ENCODE measurements at places on chromosomes 7 and 10. TPM values are rescaled to one million over a fixed set of nuclear protein-coding genes. Genes with fewer than 3 reads are reported as not detected.

The EFCAB10 gene
- 1.3 TPM for total RNA-seq

The FAM25G gene
- not detected for total RNA-seq

The SUMF2 gene
- 82.5 TPM for total RNA-seq

- H3K27me3 ChIP-seq = no peaks in the 10 kb centered on the region
- no peaks in the 10 kb centered on the region for H3K36me3 ChIP-seq
- H3K4me3 ChIP-seq = no peak overlapping the region
Observed at GRCh38 chr7:70570029-70570428, 561.9 kb upstream of the GALNT17 start.

GRCh38 chr7:7321681-7322080 lies 139.3 kb downstream of the C1GALT1 start:
- H3K27me3 ChIP-seq = no peaks in the 10 kb centered on the region
- H3K36me3 ChIP-seq = no peaks in the 10 kb centered on the region
- no peak overlapping the region for H3K4me3 ChIP-seq
- H3K27ac ChIP-seq = no peak overlapping the region
- no peak for DNase-seq

DNA sequence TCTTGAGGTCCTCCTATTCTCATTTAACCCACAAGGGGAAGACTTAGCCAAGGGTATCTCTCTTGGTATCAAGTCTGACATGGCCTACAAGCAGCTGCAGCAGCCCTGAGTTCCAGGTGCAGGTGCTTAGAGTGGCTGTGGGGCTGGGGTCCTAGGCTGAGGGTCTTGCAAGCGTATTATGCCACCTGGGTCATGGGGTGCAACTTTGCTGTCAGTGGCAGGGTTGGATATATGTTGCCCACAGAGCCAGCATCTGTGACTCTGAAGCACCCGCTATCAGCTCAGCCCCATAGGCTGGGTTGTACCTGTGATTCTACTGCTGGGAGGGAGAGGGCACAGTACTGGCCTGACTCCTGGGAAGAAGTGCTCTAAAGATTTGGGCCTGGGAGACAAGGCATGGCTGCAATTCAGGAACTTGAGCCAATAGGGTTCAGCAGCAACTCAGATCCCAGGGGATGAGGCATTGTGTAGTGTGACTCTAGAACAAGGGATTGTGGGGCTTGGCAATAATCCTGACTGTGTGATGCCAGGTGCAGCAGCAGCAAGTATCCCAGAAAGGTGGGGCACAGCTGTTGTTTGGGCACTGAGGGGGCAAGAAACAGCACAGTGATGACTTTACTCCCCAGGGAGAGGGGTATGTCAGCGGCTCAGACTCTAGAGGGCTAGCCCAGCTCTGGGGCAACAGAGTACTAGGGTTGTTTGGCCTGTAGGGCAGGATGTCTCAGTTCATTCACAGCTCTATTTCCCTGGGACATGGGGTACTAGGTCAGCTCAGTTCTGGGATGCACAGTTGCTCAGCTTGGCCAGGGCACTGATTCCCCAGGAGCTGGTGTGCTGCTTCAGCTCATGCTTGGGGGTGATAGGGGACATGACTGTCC lies 41.4 kb downstream of the NEURL1 start:
- peak; percentile 13 for DNase-seq
- H3K36me3 ChIP-seq = no peaks in the 10 kb centered on the region
- no peaks in the 10 kb centered on the region for H3K27me3 ChIP-seq
- H3K27ac ChIP-seq = no peak overlapping the region
- no peak overlapping the region for H3K4me3 ChIP-seq
- no peaks in the 10 kb centered on the region for H3K4me1 ChIP-seq

- DNase-seq = no peak
- H3K27ac ChIP-seq = no peak overlapping the region
- H3K27me3 ChIP-seq = no peaks in the 10 kb centered on the region
- no peaks in the 10 kb centered on the region for H3K4me1 ChIP-seq
Observed at GRCh38 chr10:5198386-5198785, 1.7 kb downstream of the AKR1C4 start.

GRCh38 chr7:153010416-153010815 lies 250.9 kb downstream of the ACTR3B start:
- no peak for DNase-seq
- H3K4me3 ChIP-seq = no peak overlapping the region
- H3K4me1 ChIP-seq = no peaks in the 10 kb centered on the region
- no peak overlapping the region for H3K27ac ChIP-seq

DNA sequence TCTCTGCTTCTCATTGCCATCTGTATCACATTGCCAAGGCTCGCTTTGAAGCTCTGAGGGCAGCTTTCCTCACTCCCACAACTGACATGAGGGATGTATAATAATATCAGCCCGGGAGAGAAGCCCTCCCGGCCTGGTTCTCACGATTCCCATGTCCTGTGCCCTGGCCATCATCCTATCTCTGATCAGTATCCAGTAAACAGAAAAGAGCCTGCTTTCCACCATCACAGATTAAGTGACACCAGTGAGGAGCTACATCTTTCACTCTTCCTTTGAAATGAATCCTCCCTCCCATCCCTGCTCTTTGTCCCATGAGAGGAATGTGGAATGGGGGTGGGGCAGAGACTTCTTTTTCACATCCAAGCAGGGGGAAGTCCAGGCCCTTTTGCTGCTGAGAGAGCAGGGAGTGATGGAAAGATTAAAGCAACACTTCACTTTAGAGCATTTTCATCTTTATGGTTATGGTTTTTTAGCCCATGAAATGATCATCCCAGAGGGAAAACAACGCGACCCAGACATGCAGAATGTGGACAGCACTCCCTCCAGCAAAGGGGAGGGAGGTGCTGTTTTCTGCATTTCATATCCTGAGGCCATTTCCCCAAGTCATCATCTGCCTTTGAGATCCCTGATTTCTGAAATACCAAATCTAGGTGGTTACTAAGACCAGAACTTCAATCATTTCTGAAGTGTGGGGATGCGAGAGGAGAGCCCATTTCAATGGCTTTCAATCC lies 84.6 kb upstream of the LYZL1 start:
- H3K4me1 ChIP-seq = peaks cover 10% of the 10 kb centered on the region
- no peaks in the 10 kb centered on the region for H3K27me3 ChIP-seq
- DNase-seq = peak; percentile 43
- H3K36me3 ChIP-seq = no peaks in the 10 kb centered on the region
- no peak overlapping the region for H3K4me3 ChIP-seq

DNA sequence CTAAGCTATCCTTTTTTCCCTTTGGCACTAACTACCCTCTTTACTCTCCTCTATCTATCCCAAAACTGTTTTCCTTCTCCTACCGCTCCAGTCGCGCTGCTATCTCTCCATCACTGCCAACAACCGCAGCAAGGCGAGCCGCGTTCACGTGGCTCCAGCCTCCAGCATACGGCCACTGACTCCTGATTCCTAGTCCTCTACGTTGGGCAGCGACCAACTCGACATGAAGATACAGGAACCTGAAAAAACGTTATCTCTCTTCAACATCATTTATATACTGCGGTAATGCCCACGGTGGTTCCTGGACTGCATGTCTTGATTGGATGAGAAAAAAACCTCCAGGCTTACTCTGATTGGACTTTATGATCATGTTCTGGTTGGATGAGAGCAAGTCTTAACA lies 129.5 kb downstream of the ZNF716 start:
- H3K4me1 ChIP-seq = no peaks in the 10 kb centered on the region
- no peak overlapping the region for H3K4me3 ChIP-seq
- DNase-seq = no peak
- peaks cover 17% of the 10 kb centered on the region for H3K36me3 ChIP-seq

DNA sequence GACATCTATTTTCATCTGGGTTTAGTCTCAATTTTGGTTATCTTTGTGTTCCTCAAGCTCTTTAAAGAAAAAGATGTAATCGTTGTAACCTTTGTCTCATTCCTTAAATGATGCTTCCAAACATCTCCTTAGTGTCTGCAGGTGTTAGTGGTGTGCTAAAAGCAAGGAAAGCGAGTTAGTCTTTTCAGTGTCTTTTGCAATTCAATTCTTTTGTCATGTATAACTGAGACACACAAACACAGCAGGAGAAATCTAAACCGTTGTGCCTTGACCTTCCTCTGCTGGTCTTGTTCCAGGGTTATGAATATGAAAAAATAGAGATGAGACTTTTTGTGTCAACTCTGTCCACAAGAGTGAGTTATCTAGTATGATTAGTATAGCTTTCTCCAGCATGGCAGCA lies 40.7 kb downstream of the PIK3CG start:
- no peak overlapping the region for H3K27ac ChIP-seq
- peaks cover 7% of the 10 kb centered on the region for H3K27me3 ChIP-seq
- H3K4me1 ChIP-seq = peaks cover 3% of the 10 kb centered on the region
- H3K36me3 ChIP-seq = no peaks in the 10 kb centered on the region
- no peak for DNase-seq
- peak overlapping the region; percentile 33 for H3K4me3 ChIP-seq

DNA sequence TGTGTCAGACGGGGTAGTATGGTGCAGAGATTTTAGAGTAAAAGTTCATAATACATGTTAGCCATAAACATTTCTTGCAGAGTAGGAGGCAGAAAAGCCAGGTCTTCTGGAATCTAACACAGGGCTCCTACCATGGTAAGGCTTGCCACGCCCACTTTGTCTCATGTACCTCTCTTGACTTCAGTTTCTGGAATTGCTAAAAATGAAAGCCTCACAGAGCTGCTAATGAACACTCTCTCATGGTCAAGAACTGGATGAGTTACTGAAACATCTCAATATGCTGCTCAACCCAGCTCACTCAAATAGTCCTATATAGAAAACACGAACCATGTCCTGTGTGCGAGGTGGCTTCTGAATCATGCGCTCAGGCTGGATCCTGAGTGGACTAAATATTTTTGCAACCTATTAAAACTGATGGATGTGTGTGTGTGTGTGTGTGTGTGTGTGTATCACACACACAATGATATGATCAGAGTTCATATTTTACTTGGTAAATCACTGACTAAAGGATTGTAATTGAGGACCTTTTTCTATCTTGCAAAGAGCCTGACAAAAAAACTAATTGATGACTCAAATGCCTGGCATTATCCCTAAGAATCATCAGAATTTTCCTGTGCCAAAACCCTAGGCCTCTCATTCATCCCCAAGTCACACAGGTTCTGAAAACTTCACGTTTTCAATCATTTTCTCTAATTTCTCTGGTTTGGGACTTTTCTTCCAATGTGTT lies 1306.6 kb downstream of the XPNPEP1 start:
- H3K36me3 ChIP-seq = no peaks in the 10 kb centered on the region
- DNase-seq = no peak
- H3K4me3 ChIP-seq = no peak overlapping the region
- H3K27me3 ChIP-seq = no peaks in the 10 kb centered on the region
- no peak overlapping the region for H3K27ac ChIP-seq

GRCh38 chr7:41688012-41688625 lies 14.8 kb downstream of the INHBA start:
- H3K27ac ChIP-seq = no peak overlapping the region
- H3K4me1 ChIP-seq = no peaks in the 10 kb centered on the region
- H3K36me3 ChIP-seq = no peaks in the 10 kb centered on the region
- H3K4me3 ChIP-seq = no peak overlapping the region
- DNase-seq = no peak
- H3K27me3 ChIP-seq = no peaks in the 10 kb centered on the region

Data from H9 (cell line).